ENCODE measurements at places on chromosomes 12 and 14.

GRCh38 chr14:75522224-75522982, at the start of gene BATF:
BATF (plus strand) TSS chr14:75522469; CDS start chr14:75522683, 214 bp downstream.
- DNase-seq = peak; percentile 72

- no peak for DNase-seq
Measured at GRCh38 chr14:72878746-72879145, 15.2 kb downstream of the DPF3 start.

GRCh38 chr14:73997108-73997943, 21.8 kb downstream of the ENTPD5 start:
- no peak for DNase-seq

- no peak for DNase-seq
Measured at GRCh38 chr12:123910057-123910456, 62.6 kb downstream of the CCDC92 start.

- DNase-seq = no peak
Measured at GRCh38 chr14:24058260-24058950, 6.6 kb downstream of the CARMIL3 start.

DNA sequence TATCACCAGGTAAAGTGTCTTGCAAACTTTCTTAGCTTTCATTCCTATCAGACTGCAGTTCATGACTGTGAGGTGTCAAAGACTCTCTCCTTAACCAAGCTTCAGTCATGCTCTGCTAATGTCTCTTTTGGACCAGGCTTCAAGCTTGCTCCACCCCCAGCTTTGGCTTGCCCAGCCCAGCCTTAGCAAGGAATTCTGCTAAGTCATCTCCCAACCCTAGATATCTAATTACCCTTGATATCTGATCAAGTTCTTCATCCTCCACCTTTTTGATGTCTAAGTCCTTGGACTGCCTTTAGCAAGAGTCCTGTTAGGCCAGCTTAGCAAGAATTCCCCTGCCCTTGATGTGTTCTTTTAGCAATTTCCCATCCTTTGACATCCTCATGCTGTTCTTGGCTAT, 108.9 kb upstream of the FGD4 start:
- no peak for DNase-seq

DNA sequence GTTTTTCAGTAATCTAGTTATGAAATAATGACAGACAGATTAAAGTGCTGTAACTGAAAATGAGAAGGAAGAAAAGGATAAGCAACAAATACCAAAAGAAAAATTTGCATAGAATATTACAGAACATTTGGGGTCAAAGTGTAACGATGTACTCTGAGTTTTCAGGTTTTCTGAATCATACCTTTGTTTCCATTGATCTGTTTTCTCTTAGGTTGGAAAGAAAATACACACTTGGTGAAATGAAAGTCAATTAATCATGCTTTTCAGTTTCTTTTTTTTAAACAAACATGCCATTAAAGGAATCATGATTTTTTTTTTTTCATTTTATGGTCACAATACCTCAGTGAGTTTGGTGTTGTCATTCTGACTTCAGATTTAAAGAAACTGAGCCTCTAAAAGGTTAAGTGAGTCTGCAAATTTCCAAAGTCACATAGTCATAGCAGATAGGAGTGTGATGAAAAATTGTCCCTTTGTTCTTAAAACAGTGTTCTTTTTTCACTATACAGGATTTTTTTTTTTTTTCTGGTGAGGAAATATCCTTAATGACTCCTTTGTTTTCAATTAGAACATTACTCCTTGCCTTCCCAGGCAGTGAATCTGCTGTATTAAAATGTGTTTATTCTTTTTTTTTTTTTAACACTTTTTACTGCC, 35.9 kb upstream of the PZP start:
- DNase-seq = no peak

GRCh38 chr14:56811593-56812363, 1.5 kb upstream of the OTX2 start:
- DNase-seq = no peak

DNA sequence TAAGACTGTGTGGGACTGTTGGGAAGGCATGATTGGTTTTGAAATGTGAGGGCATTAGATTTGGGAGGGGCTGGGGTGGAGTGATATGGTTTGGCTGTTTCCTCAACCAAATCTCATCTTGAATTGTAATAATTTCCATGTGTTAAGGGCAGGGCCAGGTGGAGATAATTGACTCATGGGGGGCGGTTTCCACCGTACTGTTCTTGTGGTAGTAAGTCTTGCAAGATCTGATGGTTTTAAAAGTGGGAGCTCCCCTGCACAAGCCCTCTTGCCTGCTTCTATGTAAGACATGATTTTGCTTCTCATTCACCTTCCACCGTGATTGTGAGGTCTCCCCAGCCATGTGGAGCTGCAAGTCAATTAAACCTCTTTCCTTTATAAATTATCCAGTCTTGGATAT, 76.6 kb upstream of the PPFIA2 start:
- DNase-seq = no peak

- DNase-seq = no peak
Measured at GRCh38 chr14:55975281-55975910, 142.8 kb upstream of the PELI2 start.

DNA sequence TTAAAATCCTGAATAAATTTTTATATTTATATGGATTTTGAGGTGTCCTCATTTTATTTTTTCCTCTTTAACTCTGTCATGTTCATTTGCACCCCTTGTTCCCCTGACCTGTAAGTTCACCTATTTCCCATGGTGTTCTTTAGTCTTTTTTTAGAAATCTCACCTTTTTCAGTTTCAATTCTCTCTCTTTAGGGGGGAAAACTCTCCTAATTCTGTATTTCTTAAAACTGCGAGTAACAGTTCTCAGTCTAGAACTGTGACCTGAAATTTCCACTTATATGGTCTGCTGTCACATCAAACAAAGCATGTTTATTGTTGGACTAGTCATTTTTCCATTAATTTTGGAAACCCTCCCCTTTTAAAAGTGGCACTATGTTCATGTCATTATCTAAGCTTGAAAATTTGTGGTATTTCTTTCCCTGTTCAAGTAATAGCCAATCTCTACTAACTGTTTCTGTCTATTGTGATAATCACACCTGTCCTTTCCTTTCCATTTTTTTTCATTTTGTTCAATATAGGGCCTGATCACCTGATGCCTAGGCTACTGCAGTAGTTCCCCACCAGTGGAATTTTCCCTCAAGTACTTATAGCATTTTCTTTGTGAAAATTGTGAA, 14.0 kb upstream of the FBXO33 start:
- no peak for DNase-seq

GRCh38 chr14:89095036-89095435, 270.6 kb downstream of the TTC8 start:
- no peak for DNase-seq

- DNase-seq = no peak
Measured at GRCh38 chr14:69342928-69343525, 55.1 kb downstream of the ERH start.

GRCh38 chr12:19008102-19008501, 121.4 kb upstream of the PLEKHA5 start:
- DNase-seq = no peak

DNA sequence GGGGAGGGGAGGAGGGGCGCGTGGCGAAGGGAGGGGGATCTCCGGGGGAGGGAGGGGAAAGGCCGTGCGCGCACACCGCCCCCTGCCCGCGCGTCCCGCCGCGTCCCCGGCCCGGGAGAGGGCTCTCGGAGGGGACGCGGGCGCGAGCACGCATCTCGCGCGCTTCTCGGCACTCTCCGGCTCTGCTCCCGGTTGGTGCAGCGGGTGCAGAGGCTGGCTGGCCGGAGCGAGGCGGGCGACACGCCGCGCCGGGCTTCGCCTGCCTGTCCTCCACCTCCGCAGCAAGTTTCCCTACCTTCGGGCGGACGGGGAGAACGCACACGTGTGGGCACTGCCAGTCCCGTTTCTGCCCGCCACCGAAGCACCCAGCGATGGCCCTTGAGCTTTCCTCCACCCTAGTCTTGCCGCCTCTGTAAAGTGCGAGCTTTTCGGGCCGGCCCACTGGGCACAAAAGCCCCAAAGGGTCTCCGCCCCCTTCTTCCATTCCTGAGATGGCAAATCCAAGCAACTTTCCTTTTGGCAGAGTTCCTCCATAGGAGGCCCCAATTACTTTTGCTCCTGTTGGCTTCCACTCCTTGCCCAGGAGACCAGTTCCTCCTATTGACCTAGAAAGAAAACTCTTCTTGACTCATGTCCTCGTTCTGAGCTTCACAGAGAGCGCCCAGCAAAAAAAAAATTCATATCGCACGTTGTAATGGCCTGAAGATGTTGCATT, 363 bp upstream of the CSAD start:
- DNase-seq = no peak

- DNase-seq = no peak
Measured at GRCh38 chr12:68317047-68317667, 15.0 kb downstream of the MDM1 start.

GRCh38 chr12:49762468-49762847, 21.1 kb downstream of the TMBIM6 start:
- no peak for DNase-seq

DNA sequence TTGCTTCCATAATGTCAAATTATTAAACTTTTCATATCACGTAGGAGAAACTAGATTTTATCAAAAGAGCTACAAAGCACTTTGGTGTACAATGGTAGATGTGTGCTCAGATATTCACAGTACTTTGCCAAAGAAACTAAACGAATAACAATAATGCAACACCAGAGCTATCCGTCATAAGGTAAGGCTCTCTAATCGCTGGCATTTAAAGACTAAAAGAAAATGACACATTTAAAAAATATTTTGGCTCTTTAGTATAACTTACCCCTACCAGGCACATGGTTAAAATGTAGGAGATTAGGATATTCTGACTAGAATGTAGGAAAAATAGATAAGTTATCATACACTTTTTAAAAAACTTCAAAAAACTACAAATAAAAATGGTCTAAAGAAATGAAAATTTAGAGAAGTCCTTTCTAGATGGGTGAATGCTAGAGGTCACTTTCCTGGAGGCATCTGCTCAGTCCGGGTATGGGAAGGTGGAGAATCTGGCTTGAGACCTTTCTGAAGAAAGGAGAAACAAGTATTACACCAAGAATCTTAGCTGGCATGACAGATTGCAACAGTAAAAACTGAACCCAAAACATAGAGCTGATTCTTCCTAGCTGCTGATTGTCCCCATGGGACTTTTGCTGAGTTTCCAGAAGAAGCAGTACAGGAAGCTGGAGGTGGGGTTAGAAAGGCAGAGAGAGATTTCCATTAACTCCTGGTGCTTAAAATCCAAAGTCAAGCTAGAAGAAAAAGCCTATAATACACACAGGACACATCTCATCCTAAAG, 67.9 kb downstream of the FAR2 start:
- no peak for DNase-seq

- no peak for DNase-seq
Measured at GRCh38 chr12:6038160-6038559, 86.3 kb downstream of the VWF start.

DNA sequence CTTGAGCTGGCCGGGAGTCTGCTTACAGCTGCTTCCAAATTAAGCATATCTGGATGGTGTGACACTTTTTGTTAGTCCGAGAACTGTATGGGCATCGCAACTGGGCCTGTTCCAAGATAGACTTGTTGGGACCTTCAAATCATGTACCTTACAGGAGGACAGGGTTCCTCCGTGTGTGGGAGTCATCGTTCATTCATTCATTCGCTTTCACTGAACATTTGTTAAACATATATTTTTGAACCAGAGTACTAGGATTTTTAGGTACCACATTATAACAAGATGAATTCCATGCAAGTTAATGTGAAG, 387 bp upstream of the IPO8 start:
- no peak for DNase-seq

DNA sequence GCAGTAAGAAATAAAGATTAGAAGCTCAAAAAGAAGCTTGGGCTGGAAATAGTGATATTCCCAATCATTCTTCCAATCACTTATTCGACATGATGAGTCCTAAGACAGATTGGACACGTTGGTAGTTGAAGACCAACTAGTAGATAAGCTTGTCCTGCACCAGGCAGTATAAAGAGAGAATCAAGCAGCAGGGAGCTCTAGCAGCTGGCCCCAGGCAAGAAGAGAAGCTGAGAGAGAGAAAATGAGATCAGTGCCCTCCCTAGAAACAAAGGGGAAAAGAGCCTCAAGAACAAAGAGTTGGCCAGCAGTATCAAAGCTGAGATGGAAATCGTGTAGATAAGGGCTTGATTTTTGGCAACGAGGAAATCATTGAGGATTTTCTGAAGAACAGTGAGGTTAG, 20.6 kb downstream of the RASSF8 start:
- DNase-seq = no peak

GRCh38 chr12:115423546-115423987, 739.6 kb upstream of the TBX3 start:
- no peak for DNase-seq

DNA sequence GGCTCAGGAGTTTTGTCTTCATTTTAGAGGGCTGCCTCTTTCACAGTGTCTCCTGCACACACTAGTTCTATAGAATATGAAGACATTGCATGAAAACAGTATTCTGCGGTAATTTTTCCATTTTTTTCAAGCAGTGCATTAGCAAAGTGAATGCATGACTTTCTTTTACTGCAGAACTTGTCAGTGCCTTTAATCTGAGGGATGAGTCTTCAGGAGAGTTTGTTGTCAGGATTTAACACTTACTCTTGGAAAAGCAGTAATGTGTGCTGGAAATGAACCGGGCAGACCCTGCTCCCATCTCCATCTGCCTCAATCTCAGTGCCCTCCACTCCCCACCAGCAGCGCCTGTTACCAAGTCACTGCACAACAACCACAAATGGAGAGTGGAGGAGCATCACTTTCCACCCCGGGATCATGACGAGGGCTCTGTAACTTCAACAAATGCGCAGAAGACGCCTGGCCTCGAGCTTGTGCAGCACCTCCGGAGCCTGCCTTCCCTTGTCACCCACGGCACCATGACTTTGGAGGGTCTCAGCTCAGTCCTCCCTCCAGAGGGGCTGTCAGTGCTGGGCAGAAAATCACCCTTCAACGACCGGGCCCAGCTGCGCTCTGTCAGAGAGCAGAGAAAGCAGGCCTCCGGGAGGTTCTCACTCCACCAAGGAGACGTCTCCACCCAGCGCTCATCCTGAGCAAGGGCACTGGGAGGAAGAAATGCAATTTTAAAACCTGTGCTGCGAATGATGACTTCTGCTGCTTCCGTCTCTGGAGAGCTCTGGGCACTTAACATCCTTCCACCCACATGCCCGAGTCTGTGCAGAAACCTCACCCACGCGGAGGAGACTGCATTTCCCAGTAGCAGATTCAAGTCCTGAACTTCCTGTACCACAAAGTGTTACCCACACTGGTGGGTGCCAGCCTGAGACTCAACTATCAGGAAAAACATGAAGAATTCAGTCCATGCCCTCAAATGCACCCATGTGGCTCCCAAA, 255.7 kb downstream of the ADGRD1 start:
- no peak for DNase-seq

GRCh38 chr12:130647814-130648213, 68.3 kb downstream of the RIMBP2 start:
- no peak for DNase-seq

GRCh38 chr12:96183734-96184370, 10.3 kb upstream of the ELK3 start:
- no peak for DNase-seq

GRCh38 chr12:50799908-50800307, 36.0 kb downstream of the ATF1 start:
- no peak for DNase-seq

DNA sequence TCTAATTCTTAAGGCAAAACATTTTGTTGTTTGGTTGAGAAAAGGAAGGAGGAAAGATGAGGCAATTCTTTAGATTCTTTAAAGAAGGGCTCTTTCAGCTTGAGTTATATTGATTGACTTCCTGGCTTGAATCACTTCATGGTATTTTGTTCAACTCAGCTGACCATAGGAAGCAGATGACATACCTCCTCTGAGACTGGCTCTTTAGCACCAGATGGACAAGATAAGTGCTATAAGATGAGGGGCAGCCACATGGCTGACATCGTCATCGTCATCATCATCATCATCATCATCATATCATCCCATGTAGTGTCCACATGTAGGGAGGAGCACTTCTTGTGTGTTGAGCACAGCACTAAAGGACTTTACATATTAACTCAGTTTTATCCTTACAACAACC, 81.3 kb downstream of the SSPN start:
- no peak for DNase-seq
